ENCODE measurements at places on chromosomes 16 and 17.
A peak's percentile ranks its signal among the peaks of the same experiment; 100 is the strongest.

DNA sequence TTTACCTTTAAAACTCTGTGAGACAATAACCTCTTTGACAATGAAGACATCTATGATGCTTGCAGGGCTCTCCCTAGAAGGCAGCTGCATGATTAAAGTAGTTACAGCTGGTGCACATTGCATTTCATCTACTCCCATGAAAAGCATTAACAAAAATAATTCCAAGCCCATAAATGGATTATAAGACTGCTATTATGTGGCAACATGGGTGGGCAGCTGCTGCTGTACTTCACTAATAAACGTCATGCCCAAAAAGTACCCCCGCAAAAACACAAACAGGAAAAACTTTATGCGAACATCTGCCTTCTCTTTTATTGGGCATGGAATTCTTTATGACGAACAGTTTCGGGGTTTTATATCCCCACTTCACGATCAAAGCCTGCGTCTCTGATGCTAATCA is 224.9 kb downstream of the CA10 start:
- DNase-seq: no peak

- DNase-seq: no peak
These were observed 91.3 kb downstream of the SNX29 start for GRCh38 chr16:12067714-12068401.

DNA sequence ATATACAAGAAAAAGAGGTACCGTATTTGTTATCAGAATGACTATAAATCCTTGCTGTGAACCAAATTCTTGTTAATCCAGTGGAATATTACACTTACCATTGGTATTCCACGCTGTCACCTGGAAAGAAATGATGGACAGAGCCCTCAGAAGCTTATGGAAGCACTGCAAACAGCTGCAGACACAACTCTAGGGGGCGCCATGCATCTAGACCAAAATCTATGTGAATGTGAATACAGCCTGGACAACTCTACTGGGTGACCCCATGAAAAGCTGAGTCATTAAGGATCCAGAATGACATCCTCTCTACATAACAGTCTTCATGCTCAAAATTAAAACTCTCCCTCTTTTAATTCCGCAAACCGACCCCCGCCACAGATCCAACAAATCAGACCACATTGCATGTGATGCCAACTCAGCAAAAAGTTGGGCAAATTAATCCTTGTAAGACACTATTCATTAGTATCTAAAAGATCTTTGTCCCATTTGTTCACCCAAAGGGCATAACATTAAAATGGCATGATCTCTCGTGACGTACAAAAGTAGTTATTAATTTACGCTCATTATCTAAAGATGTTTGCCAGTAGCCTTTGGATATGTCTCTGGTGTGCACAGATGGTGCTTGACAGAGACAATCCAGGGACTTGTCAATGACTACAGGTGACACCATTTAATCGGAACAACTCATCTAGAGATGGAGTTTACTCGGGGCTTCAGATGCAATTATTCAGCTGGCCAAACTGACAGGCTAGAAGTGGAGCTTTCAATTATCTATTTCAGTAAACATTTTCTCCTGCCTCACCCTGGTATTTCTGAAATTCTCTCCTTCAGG is 552.7 kb upstream of the PSMD7 start:
- DNase-seq: no peak

GRCh38 chr16:47481698-47482374 is 20.7 kb downstream of the PHKB start:
- DNase-seq: no peak

GRCh38 chr16:12098429-12099310 is 122.1 kb downstream of the SNX29 start:
- DNase-seq: no peak

GRCh38 chr16:51544851-51545467 is 393.9 kb upstream of the SALL1 start:
- no peak for DNase-seq

DNA sequence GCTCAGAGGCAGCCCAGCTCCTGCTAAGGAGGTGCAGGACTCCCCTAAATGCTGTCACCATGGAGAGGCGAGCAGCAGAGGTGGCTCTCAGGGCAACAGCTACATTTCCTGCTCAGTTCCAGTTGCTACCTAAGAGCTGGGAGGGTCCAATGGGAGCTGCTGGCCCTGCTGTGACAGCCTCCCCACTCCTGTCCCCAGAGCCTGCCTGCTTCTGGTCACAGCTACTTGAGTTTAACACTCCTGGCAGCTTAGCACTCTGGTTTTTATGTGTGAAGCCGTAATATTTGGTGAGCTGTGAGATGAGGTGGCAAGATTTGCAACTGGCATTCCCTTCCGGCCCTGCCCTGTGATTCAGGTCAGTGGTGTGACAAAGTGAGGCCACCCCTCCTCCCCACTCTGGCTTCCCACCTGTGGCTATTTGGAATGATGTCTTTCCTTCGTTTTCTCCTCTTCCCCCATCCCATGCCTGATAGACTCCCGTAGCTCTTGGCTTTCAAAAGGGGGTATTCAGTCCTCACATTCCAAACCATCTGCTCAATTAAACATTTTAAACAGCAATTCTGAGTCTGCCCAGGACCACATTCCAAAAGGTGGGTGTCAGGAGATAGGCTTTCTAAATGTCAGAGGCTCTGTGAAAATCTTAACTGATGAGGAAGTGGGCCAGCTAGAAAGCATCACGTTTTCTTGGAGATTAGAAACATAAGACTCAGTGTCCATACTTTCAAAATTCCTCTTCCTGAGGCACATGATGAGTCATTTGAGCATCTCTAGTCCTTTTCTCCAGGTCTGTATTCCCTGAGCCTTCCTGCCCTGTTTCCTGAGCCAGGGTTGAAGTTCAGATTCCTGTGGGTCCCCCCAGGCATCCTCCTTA is 42.6 kb upstream of the SKAP1 start:
- DNase-seq: no peak

DNA sequence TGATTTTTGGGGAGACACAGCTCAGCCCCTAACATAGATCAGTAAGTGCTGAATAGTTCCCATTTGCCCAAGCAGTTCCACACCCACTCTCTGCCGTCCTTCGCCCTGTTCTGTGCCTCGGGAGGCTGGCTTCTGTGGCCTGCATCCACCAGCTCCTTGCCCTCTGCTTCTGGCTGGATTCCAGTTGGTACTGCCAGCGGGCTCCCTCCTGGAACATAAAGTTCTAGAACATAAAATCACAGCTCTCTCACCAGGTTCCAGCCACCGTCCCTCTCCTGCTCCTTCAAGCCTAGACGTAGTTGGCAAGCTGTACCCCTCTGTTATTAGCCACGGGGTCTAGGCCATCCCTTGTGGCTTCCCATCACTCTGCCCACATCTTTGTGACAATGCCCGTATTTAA is 3.9 kb upstream of the MRPS23 start:
- DNase-seq: no peak

- no peak for DNase-seq
These were observed 33.1 kb downstream of the NAGPA start for GRCh38 chr16:5000573-5001001.

GRCh38 chr17:33640629-33641028 is 347.5 kb upstream of the ASIC2 start:
- DNase-seq: no peak

- DNase-seq: peak; percentile 18
These were observed 338.5 kb downstream of the PMP22 start for GRCh38 chr17:14926526-14927122.

GRCh38 chr17:33199571-33200510 is 93.3 kb downstream of the ASIC2 start:
- no peak for DNase-seq

DNA sequence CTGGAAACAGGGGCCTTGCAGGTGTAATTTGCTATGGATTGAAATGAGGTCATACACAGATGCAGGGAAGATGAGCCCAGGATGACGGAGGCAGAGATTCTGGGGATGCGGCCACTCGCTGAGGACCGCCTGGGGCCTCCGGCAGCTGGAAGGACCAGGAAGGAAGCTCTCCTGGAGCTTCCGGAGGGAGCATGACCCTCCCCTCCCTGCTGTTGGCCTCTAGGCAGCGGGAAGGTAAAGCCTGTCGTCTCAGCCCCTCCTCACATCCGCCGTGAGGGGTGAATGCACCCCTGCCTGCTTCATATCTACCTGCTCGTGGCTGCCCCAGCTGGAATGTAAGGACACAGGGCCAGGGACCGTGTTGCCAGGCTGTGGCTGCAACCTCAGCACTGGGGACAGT is 29.1 kb upstream of the ZNF469 start:
- DNase-seq: no peak

DNA sequence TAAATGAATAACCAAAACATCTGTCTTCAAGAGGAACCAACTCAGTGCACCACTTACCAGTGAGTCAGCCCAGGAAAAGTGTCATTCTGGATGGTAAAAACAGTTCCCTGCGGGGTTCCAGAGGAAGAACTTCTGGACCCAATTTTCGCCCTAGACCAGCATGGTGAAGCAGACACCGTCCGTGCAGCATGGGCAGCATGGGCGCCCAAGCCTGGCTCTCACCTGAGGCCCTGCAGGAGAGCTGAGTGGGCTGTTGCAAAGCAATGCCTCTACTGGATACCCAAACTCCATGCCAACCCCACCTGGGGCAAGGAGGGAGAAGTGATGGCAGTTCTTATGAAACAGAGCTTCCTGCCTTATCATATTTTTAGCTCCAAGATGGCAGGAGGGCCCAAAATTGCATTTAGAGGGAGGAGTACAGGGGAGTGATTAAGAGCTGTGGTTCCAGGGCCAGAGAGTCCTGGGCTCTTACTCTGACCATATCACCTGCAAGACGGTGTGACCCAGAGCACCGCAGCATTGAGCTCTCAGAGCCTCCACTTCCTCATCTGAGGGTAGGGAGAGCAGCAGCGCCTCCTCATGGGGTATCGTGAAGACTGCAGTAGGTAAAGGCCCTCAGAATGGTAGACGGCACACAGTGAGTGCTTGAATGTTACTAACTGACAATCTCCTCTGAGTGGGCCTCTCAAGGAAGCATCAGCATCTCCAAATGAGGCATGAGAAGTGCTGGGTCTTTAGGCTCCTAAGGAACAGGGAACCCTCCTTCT is 16.6 kb upstream of the INPP5K start:
- no peak for DNase-seq

- DNase-seq: no peak
These were observed 34.8 kb downstream of the MED13 start for GRCh38 chr17:62030264-62030663.

GRCh38 chr17:42053731-42054500 is 3.5 kb upstream of the C17orf113 start:
- DNase-seq: no peak

- DNase-seq: no peak
These were observed 13.9 kb downstream of the ELAC2 start for GRCh38 chr17:13003927-13004326.

DNA sequence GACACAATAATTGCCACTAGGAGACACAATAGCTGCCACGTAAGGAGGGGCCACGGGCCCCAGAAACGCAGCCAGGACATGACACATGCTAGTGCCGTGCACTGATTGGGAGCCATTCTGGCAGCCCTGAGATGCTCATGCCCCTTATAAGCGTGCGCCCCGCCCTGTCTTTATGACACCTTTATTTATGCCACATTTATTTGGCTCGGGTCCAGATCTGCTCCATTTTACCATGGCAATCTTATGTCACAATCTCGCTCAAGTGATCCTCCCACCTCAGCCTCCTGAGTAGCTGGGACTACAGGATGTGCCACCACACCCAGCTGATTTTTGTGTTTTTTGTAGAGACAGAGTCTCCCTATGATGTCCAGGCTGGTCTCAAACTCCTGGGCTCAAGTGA is 43.8 kb upstream of the NF1 start:
- DNase-seq: no peak

- DNase-seq: no peak
These were observed 1056.3 kb upstream of the EEF2KMT start for GRCh38 chr16:6153901-6154300.

- DNase-seq: no peak
These were observed 66.9 kb upstream of the GSG1L start for GRCh38 chr16:28130099-28131088.

DNA sequence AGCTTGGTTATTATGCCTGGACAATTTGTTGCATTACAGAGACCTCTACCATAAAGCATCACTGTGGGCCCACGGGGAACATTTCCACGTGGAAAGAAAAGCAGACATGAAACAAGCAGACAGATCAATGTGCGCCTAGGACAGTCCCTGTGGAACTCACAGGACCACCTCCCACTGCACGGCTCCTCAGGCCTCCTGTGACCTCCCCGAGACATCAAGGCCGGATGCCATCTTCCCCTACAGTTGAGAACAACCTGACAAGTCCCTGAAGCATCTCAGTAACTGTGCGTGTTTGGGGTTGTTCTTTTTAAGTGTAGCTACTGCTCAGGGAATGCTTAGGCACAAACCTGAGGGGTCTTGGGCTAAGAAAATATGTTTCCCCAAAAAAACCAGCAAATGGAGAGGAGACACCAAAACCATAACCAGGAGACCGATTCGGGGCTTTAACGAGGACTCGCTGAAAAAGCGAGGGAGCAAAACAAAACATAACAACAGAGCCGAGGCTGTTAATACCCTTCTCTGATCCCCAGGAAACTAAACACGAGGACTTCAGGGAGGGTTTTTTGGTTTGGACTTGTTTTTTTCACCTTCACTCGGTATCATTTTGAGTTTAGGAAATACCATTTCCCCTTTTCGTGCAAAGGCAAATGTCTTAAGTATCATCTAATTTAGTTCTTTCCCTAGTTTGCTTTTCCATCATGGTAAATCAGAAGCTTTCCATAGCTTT is 87.1 kb downstream of the CYTH1 start:
- no peak for DNase-seq

DNA sequence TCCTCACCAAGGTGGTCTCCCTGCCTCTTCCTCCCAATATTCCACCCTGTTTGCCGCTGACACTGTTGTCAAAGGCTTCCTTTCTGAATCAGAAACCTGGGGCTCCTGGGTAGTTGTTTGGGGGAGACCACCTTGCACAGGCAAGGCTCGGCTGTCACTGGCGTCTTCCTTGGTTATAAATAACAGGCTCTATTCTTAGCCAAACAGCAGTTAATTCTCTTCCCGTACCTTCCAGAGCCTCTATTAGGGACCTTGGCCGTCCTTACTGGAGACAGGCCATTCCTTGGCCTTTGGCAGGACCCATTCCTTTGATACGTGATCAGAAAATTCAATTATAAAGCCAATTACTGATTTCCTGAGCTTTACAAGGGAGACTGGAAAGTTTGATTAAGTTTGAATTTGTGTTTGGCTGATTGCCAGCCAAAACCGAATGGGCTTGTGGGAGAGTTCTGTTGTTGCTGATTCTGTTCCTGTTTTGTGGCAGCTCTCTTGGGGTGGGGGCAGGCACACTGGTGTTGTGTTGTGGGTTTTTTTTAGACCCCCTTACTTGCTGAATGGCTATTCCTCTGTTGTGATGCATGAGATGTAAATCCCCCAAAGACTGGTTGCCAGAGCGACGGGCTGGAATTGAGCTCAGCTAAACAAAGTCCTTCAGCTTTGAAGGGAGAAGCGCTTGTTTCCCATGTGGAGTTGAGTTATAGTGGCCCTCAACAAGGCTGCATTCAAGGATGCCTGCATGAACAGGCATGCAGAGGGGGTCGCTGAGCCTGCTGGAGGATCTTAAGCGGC is 104.6 kb downstream of the GNAO1 start:
- no peak for DNase-seq

DNA sequence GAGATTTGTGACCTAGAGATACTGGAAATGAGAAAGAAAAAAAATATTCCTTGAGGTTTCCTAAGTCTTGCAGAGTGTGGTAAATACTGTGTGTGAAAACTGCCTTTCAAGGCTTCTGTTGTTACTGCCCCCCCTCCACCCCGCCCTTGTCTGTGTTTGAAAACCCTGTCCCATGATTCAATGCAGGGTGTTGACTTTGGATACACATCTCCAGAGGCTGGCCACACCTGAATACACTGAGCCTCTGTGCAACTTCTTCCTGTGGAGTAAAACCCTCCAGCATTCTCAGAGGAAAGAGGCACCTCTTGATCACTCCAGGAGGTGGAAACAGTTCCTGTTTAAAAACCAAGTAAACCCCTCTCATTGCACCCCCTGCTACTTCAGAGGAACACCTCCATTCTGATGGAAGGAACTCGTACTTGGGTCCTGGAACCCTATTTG is 123.0 kb upstream of the CACNG5 start:
- no peak for DNase-seq
